ENCODE measurements at places on chromosomes 12 and 14.

DNA sequence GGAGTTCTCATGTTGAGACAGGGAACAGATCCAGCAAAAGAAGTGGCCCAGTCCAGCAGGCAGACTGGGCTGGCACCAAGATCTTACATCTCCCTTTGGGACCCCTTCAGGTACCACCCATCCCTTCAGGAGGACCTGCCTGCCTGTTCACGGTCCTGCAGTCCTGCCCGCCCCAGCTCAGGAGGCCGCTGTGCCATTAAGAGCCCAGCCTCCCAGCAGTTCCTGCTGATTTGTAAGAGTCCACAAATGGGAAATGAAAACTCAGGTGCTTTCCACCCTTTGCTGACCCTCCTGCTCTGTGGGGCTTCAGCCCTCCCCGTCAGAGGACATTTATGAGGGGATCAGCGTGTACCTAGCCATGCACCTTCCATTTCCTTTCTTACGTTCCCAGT is 39.5 kb downstream of the C14orf132 start:
- no peaks in the 10 kb centered on the region for H3K4me1 ChIP-seq
- no peaks in the 10 kb centered on the region for H3K27me3 ChIP-seq
- no peak for DNase-seq
- no peaks in the 10 kb centered on the region for H3K36me3 ChIP-seq
- H3K27ac ChIP-seq, result no peak overlapping the region

DNA sequence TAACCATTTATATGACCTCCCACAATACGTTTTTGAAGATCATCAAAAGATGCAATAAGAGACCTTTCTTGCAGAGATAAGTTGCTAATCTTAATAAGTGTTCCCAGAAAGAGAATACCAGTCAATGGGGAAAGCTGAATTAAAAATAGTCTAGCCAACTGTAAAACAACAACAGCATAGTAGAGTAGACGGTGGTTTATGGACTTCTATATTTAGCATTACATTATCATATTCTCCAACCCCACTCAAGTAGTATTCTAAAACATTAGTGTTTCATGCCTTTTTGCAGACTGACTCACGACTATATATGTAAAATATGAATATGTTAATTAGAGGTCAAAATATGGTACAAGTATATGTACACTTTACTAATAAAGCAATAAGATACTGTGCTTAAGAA is 218.9 kb downstream of the MED13L start:
- H3K4me3 ChIP-seq, result no peak overlapping the region
- peaks cover 5% of the 10 kb centered on the region for H3K4me1 ChIP-seq

DNA sequence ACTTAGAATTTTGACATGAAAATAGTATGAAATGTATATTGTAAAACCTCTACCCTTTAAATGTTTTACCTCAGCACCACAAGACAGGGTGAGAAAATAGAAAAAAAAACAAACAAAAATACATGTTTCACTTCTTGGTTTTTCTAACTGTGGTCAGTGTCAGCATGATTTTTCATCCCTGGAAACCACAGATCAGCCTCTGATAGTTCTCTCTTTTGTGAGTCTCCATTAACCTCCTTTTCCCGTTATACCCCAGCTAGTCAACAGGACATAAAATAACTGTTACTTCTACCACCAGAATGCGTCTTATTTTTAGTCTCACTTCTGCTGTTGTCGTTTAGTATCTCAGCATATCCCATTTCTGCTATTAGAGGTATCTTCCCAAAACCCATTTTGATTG is 48.3 kb upstream of the KCNMB4 start:
- H3K27ac ChIP-seq, result no peak overlapping the region
- no peaks in the 10 kb centered on the region for H3K4me1 ChIP-seq
- H3K4me3 ChIP-seq, result no peak overlapping the region
- peak; percentile 26 for DNase-seq

DNA sequence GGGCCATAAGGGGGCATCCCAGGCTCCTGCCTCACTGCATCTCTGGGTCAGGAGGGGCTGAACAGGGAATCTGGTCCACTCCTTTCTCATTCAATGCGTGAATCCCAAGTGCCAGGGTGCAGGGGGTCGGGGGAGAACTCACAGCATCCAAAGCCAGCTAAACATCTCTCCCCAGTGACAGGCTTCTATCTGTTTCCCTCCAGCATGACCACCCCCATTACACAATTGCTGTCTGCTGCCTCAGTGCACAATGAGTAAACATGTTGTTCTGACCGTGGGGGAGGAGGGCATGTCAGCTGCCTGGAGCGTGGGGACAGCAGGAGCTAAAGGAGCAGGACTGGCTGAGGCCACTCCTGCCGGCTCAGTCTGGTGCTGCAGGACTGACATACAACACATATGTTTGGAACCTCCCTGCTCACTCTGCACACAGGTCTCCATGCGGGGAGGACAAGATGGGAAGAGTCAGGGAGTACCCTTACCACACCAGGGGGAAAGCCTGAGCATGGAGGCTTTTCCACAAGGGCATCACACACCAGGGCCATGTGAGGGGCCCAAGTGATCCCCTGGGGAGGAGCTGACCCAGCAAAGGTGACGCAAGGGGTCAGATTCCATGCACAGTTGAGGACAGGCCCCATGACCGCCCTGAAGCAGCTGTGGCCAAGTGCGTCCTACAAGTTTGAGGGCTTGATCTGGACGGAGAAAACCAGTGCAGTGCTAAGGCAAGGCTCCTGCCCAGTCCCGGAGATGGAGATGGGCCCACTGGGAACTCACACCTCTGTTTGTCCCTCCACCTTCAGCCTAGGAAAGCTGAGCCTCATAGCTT is 1.4 kb downstream of the TNS2 start:
- H3K4me3 ChIP-seq, result peak overlapping the region; percentile 80
- peaks cover 13% of the 10 kb centered on the region for H3K36me3 ChIP-seq
- peaks cover 37% of the 10 kb centered on the region for H3K4me1 ChIP-seq

GRCh38 chr12:86852451-86852850 is 596.3 kb upstream of the MGAT4C start:
- no peak for DNase-seq
- no peak overlapping the region for H3K4me3 ChIP-seq
- no peaks in the 10 kb centered on the region for H3K36me3 ChIP-seq
- H3K27ac ChIP-seq, result no peak overlapping the region
- no peaks in the 10 kb centered on the region for H3K27me3 ChIP-seq

- H3K36me3 ChIP-seq, result no peaks in the 10 kb centered on the region
- H3K27ac ChIP-seq, result no peak overlapping the region
- DNase-seq, result no peak
- H3K4me3 ChIP-seq, result no peak overlapping the region
- H3K27me3 ChIP-seq, result no peaks in the 10 kb centered on the region
Observed at GRCh38 chr12:10158406-10158805, 13.5 kb downstream of the OLR1 start.

GRCh38 chr14:43790681-43791080 is 716.4 kb downstream of the FSCB start:
- no peaks in the 10 kb centered on the region for H3K36me3 ChIP-seq
- no peak for DNase-seq
- no peaks in the 10 kb centered on the region for H3K27me3 ChIP-seq

DNA sequence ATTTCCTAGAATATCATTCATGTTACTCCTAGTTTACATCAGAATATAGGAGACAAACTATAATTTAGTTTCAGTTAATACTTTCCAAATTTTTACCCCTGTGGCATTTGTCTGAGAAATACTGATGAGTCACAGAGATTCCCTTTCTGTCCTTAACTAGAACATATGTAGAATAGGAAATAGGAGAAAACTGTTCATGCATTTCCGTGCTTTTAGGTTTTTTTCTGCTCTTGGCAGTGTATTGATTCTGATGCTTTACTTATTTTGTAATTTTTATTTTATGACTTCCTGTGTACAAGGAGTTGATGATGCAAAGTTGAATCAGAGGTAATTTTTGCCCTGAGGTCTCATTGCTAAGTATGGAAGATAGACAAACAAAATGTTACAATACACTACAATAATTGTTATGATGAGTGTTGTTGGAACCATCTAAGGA is 23.0 kb downstream of the MNAT1 start:
- H3K27me3 ChIP-seq, result no peaks in the 10 kb centered on the region
- DNase-seq, result peak; percentile 47
- H3K36me3 ChIP-seq, result no peaks in the 10 kb centered on the region
- H3K4me3 ChIP-seq, result no peak overlapping the region
- H3K27ac ChIP-seq, result no peak overlapping the region

GRCh38 chr14:20522332-20522731 is 17.0 kb downstream of the RNASE10 start:
- DNase-seq, result no peak
- H3K27me3 ChIP-seq, result no peaks in the 10 kb centered on the region
- H3K27ac ChIP-seq, result no peak overlapping the region
- H3K4me1 ChIP-seq, result no peaks in the 10 kb centered on the region
- H3K36me3 ChIP-seq, result no peaks in the 10 kb centered on the region
- no peak overlapping the region for H3K4me3 ChIP-seq

- no peaks in the 10 kb centered on the region for H3K4me1 ChIP-seq
- H3K4me3 ChIP-seq, result no peak overlapping the region
- H3K27ac ChIP-seq, result no peak overlapping the region
Observed at GRCh38 chr12:88144037-88144436, 1.9 kb downstream of the TMTC3 start.

GRCh38 chr14:36020120-36021029 is 156.1 kb downstream of the PTCSC3 start:
- no peak overlapping the region for H3K27ac ChIP-seq
- H3K27me3 ChIP-seq, result peaks cover 2% of the 10 kb centered on the region
- no peak for DNase-seq

DNA sequence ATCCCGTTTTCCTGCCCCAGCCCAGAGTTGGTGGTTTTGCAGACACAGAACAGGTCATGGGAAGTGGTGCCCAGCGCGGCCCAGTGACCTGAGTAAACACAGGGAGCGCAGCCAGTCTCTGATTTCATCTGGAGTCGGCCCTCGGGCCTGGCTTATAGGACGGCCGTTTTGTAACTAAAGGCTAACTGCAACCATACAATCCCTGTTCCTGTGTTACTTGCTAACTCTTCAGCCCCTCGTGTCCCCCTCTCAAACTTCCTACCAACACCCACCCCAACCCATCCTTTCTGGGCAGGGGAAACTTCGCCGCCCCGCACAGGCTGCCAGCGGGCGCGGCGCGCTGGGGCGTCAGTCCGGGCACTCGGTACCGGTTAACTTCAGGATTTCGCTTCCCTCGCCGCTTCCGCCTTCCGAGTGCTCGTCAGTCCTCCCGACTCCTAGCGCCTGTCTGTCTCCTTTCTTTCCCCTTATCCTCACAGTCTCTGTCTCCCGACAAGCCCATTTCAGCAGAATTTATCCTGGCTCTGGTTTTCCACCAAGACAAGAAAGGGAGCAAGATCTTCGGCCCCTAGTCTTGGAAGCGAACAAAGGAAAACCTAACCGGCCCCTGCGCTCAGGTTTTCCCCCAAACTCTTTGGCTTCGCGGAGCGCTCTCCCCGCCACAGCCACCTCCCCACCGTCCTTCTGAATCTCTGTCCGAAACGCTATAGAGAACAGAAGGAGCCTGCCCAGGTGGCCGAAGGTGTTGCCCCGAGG is 2.0 kb downstream of the SIX1 start:
- peak; percentile 75 for DNase-seq
- H3K27ac ChIP-seq, result peak overlapping the region; percentile 55
- peak overlapping the region; percentile 61 for H3K4me3 ChIP-seq
- H3K27me3 ChIP-seq, result peaks cover 55% of the 10 kb centered on the region

DNA sequence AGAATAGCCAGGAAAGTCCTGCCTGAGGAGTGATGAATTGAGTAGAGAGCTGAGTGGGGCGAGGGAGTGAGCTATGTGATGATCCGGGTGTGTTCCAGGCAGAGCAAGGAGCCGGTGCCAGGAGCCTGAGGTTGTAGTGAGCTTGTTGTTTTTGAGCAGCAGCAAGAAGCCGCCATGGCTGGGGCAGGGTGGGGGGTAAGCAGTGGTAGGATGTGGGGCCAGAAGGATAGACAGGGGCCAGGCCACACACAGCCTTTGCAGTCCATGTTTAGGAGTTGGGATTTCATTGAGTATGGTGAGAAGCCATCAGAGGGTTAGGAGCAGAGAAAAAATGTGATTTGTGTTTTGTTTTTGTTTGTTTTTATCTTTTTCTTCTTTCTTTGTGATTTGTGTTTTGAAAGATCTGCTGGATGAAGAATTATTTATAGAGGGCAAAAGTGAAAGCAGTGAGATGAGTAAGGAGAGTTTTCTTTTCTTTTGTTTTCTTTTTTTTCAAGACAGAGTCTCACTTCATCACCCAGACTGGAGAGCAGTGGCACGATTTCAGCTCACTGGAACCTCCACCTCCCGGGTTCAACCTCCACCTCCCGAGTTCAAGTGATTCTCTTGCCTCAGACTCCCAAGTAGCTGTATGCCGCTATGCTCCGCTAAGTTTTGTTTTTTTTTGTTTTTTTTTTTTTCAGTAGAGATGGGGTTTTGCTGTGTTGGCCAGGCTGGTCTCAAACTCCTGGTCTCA is 92.3 kb upstream of the BCAT1 start:
- H3K4me3 ChIP-seq, result no peak overlapping the region
- H3K27ac ChIP-seq, result no peak overlapping the region
- no peak for DNase-seq
- H3K36me3 ChIP-seq, result no peaks in the 10 kb centered on the region
- no peaks in the 10 kb centered on the region for H3K4me1 ChIP-seq

DNA sequence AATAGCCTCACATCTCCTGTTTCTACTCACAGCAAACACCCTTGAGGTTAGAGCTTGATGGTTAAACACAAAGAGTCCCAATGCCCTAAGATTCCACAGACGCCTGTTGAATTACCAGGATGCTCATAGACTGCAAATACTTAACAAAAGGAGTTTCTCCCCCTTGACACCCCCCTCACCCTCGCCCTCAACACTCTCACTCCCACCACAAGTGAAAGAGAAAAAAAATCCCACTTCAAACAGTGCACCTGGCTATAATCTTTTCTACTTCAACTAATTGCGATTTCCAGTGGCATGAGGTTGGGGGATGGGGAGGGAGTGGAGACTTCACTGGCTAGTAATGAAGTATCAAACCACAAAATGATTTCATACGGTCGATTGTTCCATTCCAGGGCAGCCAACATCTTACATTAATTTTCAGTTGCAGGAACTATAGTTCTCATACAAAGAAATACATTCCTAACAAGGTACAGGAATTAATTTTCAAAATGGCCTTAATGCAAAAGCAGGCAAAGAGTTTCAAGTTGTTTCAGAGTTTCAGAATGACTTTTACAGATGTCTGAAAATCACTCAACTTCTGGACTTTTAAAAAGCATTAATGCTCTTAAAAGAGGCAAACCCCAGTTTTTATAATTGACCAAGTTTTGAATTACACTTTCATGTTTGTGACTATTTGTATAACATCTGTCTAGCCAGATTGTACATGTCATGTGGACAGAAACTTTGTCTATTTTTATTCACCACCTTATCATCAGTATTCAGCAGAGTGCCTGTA is 390.7 kb downstream of the C12orf75 start:
- H3K4me3 ChIP-seq, result no peak overlapping the region
- no peak for DNase-seq
- no peak overlapping the region for H3K27ac ChIP-seq
- no peaks in the 10 kb centered on the region for H3K36me3 ChIP-seq
- H3K4me1 ChIP-seq, result no peaks in the 10 kb centered on the region

Measured in fibroblast of lung (primary cell).